ENCODE measurements at places on chromosomes 7 and 10.

- DNase-seq = no peak
These were observed 6.4 kb upstream of the FXYD4 start for GRCh38 chr10:43365001-43365400.

DNA sequence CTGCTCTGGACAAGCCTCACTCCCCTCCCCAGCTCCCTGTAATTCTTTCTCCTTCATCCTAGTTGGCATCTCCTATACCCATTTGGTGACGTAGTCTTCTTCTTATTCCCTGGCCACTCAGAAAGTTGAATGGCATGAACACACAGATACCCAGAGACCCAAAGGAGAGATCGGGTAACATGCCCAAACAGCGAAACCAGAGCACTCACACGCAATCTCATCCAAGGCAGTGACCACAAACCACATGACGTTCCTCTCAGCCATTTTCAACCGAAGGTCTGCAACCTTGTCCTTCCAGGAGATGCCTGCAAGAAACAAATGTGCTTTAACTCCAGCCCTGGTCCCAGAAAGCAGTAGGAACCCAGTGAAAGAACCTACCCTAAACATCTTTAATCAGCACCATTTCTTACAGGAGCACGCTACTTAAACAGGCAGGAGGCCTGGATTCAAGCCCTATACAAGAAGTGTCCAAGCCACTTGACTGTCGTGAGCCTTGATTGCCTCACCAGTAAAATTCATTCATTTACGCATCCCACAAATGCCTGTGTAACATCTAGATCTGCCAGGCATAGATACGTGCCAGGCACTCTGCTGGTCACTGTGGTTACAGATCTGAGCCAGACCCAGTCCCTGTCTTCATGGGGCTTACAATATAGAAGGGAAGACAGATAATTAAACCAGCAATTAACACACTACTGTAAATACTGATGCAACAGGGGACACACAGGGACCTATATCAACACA lies 37.1 kb downstream of the XPNPEP1 start:
- DNase-seq = no peak

- DNase-seq = no peak
These were observed 230.5 kb upstream of the AUTS2 start for GRCh38 chr7:69367780-69368179.

DNA sequence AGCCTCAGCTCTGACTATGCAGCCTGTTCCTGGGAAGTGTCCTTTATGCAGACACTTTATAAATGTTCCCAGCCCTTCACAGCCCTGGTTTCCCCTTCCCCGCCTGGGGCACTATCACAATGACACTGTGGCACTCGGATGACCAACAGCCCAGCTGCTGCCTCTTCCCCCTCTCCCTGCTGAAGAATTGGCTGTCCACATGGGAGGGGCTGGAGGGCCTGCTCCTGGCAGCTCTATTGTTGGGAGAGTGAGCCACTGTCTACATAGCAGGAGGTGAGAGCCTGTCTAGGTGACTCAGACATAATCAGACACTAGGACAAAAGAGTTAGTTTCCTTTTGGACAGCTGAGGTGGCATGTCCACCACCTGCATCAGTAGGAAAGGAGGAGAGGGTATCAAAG lies 437.5 kb downstream of the PLXNA4 start:
- DNase-seq = no peak

DNA sequence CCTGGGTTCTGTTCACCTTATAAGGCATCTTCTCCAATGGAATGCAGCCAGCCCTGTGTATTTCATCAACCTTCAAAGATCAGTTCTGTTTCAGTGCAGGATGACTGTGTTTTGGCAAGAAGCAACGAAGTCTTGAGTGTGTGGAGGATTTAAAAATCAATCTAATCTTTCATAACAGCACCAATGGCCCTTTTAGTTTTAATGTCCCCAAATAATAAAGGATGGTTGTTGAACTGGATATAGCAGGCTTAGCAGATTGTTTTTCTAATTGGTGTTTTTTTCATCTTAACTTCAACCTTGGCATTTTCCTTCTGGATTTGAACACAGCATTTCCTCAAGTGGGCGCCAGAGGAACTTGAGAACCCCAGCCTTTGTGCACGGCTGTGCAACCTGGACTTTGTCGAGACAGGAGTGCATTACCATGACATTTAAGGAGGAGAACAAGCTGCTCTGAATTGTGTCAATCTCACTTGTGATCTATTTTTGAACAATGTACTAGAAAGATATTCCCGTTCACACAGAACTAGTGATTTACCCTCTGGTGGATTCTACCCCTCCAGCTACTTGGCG lies 313.3 kb upstream of the AKR1E2 start:
- DNase-seq = peak; percentile 33

DNA sequence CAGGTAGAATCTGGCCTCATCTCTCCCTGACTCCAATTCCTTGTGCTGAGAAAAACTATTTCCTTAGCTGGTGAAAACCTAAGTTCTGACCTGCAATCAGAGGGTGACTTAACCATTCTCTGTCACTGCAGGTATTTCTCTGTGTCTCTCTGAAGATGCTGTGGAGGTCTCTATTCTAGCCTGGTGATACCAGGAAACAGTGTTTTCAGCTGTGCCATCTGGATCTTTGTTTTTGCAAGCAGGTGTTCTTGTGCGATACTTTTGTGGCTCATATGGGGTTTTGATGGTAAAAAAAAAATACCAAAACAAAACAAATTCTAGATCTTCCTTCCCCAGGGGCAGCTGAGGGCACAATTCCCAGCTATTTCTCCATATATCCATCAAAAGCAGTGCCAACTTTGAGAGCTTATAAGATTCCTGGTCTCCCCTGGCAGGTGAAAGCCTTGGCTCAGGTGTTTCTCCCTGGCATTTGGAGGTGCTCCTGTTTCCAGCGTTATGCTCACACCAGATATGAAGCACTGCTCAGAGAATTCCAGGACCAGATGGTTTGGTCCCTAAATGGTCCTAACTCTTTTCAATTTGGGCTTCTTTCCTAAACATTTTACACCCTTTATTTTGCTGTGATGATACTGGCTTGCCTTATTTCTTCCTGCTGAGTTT lies 9.9 kb upstream of the NPVF start:
- DNase-seq = no peak

GRCh38 chr10:111347386-111348013 lies 270.7 kb downstream of the ADRA2A start:
- no peak for DNase-seq

GRCh38 chr10:46288601-46289206 lies 1.9 kb downstream of the ANTXRL start:
- DNase-seq = no peak
